ENCODE measurements at places on chromosomes 1 and 21. TPM values are rescaled to one million over a fixed set of nuclear protein-coding genes. Genes with fewer than 3 reads are reported as not detected.

The SDHC gene
- total RNA-seq: 45.0 TPM

The FCRL6 gene
- total RNA-seq: not detected

The IGSF9 gene
- total RNA-seq: 0.22 TPM

The S100A9 gene
- 30.9 TPM for total RNA-seq

DNA sequence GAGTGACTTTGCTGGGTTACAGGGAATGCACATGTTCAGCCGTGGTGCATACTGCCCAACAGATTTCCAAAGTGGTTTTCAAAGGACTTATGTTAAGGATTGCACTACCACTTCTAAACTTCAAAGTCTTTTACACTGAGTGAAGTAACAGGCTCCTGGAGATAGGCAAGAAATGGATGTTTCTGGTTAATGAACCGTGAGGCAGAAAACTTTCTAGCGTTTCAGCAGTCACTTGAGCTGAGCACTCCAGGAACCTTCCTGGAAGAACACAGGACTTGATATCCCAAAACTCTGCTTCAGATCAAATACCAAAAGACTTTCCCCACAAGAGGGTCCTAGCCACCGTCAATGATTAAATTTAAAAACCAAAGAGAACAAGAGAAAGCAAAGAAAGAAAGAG is 74.3 kb upstream of the ATP1A1 start:
- H3K27me3 ChIP-seq: no peaks in the 10 kb centered on the region
- H3K4me3 ChIP-seq: no peak overlapping the region
- H3K4me1 ChIP-seq: peaks cover 6% of the 10 kb centered on the region
- no peak overlapping the region for H3K27ac ChIP-seq
- no peak for DNase-seq

DNA sequence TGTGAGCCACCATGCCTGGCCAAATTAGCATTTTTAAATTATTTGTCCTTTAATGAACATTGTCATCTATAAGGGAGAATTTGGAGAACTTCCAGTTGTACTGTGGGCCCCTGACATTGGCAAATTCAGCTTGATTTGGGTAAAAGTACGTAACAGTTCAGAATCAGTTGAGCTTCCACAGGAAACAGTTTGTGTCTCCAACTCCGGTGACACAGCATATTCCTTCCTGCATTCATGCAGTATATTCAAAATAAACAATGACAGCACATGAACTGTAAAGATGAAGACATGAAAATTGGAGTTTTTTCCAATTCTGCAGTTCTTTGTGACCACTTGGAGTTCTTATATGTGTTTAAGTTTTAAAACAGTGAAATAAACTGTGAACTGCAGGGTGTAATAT is 28.2 kb downstream of the RNF220 start:
- no peaks in the 10 kb centered on the region for H3K4me1 ChIP-seq
- peaks cover 15% of the 10 kb centered on the region for H3K27me3 ChIP-seq
- no peak overlapping the region for H3K27ac ChIP-seq

DNA sequence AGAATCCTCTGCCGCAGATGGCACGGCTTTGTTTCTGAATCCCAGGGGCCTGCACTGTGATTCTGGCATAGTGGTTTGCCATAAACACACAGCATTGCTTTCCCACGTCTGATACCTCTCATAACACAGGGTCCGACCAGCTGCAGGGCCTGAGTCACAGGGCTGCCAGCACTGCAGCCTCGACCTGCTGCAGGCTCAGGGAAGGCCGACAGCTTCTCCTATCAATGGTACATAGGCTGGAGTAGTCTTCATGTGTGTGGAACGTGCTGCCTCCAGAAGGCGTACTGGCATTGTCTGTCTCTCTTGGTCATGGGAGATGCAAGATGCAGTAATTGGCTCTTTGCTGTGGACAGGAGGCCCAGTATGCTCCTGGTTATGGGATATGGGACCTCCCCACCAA is 53.5 kb upstream of the PDE9A start:
- no peaks in the 10 kb centered on the region for H3K27me3 ChIP-seq
- no peak for DNase-seq
- H3K4me3 ChIP-seq: no peak overlapping the region
- H3K27ac ChIP-seq: no peak overlapping the region
- no peaks in the 10 kb centered on the region for H3K4me1 ChIP-seq
- no peaks in the 10 kb centered on the region for H3K36me3 ChIP-seq

DNA sequence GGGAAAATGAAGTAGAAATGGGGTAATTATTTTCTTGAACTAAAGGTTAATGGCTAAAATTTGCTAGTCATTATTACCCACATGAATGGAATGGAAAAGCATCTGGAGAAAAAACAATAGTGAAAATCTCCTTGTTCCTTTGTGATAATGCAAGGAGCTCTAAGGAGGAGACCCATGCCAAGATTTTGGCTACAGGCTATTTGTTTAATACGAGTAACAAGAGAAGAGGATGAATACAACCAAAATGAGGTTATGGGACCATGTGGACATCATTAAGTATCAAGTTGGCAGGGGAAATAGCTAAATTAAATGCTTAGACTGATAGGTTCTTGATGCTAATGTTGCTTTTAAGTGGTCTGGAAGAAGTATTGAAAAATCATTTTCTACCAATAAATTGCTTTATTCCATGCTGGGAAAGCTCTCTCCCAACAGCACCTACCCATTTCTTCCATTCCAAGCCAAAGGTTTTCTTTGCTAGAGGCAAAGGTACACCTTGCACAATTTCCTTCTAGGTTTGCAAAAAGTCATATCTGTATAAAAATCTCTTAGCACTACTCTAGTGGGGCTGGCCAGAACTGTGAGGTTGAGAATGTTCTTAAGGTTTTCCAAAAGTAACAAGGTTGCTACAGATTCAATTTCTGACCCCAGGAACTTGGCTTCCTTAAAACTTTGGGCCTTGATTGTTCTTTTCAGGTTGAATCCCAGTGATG is 100.2 kb downstream of the SMYD2 start:
- H3K4me3 ChIP-seq: no peak overlapping the region
- H3K27me3 ChIP-seq: no peaks in the 10 kb centered on the region
- DNase-seq: no peak
- no peaks in the 10 kb centered on the region for H3K36me3 ChIP-seq
- H3K27ac ChIP-seq: no peak overlapping the region
- H3K4me1 ChIP-seq: no peaks in the 10 kb centered on the region

DNA sequence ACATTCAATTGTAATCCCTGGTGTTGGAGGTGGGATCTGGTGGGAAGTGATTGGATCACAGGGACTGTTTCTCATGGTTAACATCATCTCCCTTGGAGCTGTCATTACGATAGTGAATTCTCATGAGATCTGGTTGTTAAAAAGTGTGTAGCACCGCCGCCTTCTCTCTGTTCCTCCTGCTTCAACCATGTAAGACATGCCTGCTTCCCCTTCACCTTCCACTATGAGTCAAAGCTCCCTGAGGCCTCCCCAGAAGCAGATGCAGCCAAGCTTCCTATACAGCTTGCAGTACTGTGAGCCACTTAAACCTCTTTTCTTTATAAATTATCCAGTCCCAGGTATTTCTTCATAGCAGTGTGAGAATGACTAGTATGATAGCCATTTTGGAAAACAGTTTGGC is 30.1 kb upstream of the TRIM62 start:
- no peaks in the 10 kb centered on the region for H3K4me1 ChIP-seq
- no peaks in the 10 kb centered on the region for H3K36me3 ChIP-seq
- DNase-seq: no peak
- no peak overlapping the region for H3K4me3 ChIP-seq

Measured in adrenal gland (tissue), 19 donors.